Activated CD8-positive, alpha-beta memory T cell treated with anti-CD3 and anti-CD28 coated beads, Interleukin-2, amount 10 ng/mL, durations not matched to agents 7 days and 5 days (primary cell): ENCODE measurements at places on chromosomes 5 and 9.

GRCh38 chr5:137268646-137269045 is 230.5 kb downstream of the SPOCK1 start:
- DNase-seq, result no peak

- no peak for DNase-seq
Measured at GRCh38 chr5:132760601-132761317, 13.5 kb downstream of the CCNI2 start.

GRCh38 chr5:6464441-6464840 is 15.8 kb downstream of the UBE2QL1 start:
- no peak for DNase-seq

DNA sequence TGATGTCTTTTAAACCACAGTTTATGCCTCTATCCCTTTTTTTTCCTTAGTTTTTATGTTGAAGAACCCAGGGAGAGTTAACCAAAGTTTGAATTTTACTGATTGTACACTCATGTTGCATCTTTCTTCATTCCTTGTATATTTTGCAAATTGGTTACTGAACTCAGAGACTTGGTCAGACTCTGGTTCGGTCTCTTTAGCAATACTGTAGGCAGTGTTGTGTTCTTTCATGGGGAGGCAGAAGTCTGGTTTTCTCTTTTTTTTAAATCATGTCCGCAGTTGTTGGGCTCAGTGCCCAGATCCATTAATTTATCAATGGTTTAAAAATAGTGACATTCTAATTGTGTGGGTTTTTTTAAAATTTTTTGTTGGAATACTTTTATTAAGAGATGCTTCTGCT is 23.4 kb downstream of the UBE2R2 start:
- DNase-seq, result no peak

DNA sequence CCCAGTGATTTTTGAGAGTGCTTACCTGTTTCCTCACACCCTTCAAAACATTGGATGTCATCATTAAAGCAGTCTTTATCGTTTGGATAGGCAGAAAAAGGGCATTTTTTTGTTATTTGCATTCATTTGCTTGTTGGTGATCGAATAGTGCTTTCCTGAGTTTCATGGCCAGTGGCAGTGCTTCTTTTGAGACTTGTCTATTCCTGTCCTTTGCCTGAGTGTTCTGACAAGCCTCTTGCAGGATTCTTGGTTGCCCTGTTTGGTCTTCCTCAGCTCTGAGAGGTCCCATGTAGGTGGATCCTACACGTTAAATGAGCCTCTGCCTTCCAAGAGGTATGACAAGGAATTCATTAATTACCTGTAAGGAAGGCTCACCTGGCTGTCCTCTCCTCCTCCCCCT is 52.8 kb downstream of the DAB2IP start:
- DNase-seq, result no peak

- no peak for DNase-seq
Measured at GRCh38 chr5:75414241-75414640, 77.2 kb downstream of the HMGCR start.

- no peak for DNase-seq
Measured at GRCh38 chr5:45038366-45038987, 229.7 kb downstream of the MRPS30 start.

DNA sequence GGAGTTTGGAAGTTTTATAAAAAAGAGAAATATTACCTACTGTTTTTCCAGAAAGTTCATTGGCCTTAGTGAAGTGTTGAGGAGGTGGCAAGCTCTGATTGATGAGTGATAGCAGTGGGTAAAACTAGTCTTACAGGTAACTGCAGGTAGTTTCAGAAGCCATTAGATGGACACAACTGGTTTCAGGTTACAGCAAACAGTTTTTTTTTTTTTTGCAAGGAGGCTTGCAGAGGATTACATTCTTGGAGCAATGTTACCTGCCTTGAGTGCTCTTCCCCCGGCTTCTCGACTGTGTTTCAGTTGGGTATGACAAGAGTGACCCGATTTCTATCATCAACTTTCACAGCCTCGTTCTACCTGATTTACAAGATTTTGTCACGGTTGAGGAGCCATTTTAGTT is 333.4 kb downstream of the YTHDC2 start:
- no peak for DNase-seq

- no peak for DNase-seq
Measured at GRCh38 chr9:2720179-2720654, 2.9 kb downstream of the KCNV2 start.
